ENCODE measurements at places on chromosomes 3 and 15.

- no peak for DNase-seq
These were observed 264.7 kb upstream of the KCNH8 start for GRCh38 chr3:18883571-18883970.

GRCh38 chr15:85444122-85444745, 63.8 kb downstream of the AKAP13 start:
- DNase-seq: peak; percentile 53

- DNase-seq: no peak
These were observed 25.3 kb downstream of the AVEN start for GRCh38 chr15:34013746-34014145.

GRCh38 chr3:105253225-105253624, 113.5 kb upstream of the ALCAM start:
- DNase-seq: peak; percentile 81

DNA sequence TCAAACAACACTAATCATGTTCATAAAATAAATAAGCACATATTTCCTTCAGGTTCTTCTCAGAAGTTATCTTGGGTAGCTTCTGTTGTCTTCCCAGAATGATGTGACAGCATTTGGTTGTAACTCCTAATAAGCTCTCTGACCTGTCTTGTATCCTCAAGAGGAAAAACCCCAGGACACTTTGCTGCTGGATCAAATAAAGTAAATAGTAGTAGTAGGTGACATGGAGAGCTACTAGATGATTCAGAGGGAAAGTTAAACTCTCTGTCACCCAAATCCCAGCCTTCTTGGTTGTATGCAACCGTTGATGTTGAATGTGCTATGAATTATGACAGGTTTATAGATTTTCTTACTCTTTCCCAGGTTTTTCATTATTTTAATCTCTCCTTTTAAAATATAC, 143.0 kb downstream of the ARPP21 start:
- no peak for DNase-seq

DNA sequence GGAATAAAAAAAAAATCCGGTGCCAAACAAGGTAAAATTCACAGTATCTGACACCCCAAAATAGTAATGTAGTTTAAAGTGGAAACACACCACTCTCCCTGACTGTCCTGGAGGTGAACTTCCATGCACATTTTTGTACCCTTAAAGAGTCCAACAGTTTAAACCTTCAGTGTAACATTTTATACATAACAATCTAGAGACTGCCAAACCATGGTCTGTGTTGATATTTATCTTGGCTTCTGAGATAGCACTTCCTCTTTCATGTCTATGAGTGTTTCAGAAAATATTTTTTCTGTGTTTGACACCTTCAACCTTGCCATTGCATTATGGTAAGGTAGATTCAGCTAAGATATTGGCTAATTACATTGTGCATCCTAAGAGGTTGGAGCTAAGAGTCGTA, 13.9 kb downstream of the TMEM45A start:
- no peak for DNase-seq

DNA sequence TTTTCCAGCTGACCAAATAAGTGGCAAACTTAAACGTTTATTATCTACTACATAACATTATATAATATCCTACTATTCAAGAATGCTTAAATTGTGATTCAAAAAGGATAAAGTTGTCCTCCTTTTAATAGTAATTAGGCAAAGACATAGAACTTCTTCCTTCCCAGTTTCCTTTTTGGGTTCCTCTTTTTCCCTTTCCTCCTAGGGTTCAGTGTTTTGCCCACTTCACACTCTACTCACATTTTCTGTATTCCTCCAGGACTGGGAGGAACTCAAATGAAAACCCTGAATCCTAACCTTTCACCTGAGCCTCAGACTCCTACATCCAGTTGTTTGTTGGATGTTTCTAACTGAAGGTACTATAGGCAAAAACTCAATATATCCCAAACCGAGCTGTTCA, 132.5 kb downstream of the PEAK1 start:
- DNase-seq: no peak

- DNase-seq: peak; percentile 59
These were observed 79.2 kb downstream of the SAMMSON start for GRCh38 chr3:70078778-70079177.

- DNase-seq: no peak
These were observed 1237.5 kb downstream of the ZPLD1 start for GRCh38 chr3:103672346-103672745.

DNA sequence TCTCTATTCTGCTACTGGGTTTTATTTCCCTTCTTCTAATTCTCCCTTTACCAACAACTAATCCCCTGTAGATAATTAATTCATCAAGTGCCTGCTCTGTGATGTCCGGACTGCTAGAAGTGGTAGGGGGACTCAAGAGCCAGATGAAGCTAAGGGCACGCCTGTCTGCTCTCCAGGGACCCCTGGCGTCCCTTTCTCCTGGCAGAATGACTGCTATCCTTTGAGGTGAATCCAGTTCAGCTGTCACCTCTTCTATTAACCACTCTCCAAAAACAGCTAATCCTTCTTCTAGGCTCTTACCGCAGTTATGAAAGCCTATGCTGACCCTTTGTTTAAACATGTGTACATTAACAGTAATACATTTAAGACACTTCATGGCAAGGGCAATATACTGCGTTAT, 1.4 kb upstream of the CHRNA7 start:
- no peak for DNase-seq

GRCh38 chr15:67100124-67100791, 34.9 kb downstream of the SMAD3 start:
- DNase-seq: no peak

DNA sequence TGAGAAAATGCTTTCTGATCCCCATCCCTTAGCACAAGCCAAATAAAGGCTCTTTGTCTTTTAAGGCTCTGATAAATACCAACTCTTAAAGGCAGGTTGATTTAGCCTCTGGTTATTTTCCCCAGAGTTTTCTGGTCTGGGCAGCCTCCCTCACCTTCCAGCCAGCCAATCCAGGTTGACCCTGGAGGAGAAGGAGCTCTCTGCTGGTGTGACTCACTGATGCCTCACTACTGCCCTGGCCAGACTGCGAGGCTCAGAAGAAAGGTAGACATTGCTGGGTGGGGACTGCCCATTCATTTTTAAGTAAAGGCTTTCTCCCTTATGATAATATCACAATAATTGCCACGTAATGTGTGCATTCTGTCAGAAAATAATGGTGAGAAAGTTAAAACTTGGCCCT, 37.1 kb downstream of the SLCO3A1 start:
- no peak for DNase-seq

DNA sequence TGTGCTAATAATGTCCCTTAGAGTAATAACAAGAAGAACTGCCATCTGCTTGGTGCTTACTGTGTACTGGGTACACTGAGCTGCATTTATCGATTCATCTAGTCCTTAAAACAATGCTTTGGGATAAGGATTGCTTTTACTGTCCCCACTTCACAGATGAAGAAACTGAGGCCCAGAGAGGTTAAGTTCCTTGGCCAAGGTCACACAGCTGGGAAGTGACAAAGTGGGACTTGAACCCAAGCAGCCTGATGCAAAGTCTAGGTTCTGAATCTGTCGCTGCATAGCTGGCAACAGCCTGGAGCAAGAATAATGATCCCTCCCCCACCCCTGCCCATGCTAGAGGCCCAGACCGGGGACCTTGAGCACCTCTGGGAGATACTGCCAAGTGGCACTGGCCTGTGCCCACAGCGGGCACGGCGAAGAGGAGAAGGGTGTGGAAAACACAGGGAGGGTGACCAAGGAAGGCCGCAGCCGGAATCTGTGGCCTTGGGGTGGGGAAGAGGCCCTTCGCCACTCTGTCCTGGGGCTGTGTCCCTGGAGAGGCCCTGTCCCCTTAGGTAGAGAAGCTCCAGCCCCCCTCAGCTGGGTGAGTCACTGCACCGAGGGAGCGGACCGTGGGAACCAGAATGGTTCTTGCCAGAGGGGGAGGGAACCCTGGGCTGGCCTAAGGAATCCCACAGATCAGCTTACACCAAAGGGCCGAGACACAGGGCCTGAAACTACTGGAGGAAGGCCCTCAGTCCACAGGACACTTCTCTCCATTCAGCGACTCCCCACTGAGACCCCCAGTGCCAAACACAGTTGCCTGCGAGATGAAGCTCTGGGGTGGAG, 3.5 kb downstream of the PLXND1 start:
- DNase-seq: peak; percentile 86

- peak; percentile 56 for DNase-seq
These were observed 238.2 kb downstream of the GREM1 start for GRCh38 chr15:32956006-32956405.

- DNase-seq: no peak
These were observed 63.6 kb upstream of the THBS1 start for GRCh38 chr15:39517122-39517855.

DNA sequence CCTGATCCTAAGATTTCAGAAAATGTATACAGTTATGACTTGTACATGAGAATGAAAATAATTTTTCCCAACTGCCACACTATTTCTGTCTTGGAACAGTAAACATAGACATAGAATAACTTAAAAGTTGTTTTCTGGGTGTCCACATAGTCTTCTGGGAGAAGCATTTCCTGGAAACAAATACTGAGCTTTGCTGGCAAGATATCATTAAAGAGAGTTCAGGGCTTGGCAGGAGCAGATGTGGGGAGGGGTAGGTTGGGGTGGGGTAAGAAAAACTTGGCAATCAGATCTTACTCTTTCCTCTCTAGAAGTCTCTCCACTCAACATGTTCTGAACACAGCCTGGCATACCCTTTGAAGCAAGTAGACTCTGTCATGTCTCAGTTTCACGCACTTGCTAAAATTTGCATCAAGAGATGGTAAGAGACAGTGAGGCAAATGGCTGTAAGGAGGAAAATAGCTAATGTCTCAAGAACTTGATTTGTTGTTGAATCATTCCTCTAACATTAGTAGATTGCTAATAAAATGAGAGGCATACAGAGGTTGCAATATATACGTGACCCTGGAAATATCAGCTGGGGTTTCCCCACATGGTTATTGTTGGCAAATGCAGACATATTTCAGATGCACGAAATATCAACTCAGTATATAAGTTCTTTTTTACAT, 27.3 kb upstream of the ABI3BP start:
- peak; percentile 33 for DNase-seq

GRCh38 chr3:16318176-16318575, 53.2 kb downstream of the OXNAD1 start:
- peak; percentile 74 for DNase-seq

GRCh38 chr3:22265403-22265802, 514.4 kb upstream of the ZNF385D start:
- no peak for DNase-seq

- no peak for DNase-seq
These were observed 85.8 kb downstream of the KCNAB1 start for GRCh38 chr3:156206157-156206556.

DNA sequence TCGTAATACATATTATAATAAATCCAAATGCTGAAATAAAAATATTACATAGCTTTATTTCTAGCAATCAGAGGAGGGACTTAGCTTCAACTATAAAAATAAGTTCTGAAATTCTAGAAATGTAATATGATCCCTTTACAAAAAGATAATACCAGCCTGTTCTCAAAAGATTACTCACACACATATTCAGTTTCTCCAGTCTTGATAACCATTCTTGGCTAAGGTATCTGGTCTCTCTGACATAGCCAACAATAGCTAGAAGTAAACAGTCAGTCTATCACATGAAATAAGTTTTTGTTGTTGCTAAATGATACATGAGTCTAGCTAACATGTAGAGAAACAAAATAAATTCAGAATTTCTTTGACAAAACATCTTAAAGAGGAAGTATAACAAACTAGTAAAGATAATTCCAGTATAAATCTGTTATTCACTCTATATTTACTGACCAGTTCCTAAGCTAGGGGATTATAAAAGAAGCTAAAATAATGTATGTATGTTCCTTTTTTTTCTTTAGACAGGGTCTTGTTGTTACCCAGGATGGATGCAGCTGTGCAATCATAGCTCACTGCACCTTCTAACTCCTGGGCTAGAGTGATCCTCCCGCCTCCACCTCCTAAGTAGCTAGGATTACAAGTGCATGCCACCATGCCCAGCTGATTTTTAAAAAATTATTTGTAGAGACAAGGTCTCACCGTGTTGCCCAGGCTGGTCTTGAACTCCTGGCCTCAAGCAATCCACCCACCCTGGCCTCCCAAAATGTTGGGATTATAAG, 170.6 kb downstream of the TBL1XR1 start:
- DNase-seq: no peak

DNA sequence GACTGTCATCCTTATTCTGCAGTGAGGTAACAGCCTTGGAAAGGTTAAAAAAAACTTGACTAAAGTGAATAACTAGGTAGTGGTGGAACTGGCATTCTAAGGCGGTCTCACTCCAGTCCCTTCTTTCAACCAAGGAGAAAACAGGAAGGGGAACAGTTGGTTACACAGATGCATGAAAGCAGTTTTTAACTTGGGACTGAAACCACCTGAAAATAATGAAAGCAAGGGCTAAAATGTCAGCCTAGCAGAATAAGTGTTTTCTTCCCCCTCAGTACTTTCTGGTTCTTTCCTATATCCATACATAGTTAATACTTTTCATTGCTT, 748 bp upstream of the AVEN start:
- no peak for DNase-seq

- DNase-seq: no peak
These were observed 7.4 kb downstream of the ZXDC start for GRCh38 chr3:126468028-126468891.

GRCh38 chr3:27708250-27708649, 13.9 kb downstream of the EOMES start:
- DNase-seq: no peak

DNA sequence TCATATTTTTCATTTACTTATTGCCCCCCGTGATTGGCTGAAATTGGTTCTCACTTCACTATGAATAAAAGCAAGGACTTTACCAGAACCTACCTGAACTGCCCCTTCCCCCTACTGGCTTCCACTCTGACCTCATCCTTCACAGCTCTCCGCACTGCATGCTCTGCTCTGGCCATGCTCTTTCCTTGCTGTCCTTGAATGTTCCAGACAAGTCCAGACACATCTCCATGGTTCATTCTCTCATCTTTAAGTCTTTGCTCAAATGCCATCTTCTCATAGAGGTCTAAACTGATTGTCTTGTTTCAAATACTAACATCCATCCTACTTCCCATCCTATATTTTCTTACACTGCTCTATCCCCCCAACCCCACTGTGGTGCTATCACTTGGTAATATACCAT, 129.4 kb downstream of the CHST2 start:
- no peak for DNase-seq

DNA sequence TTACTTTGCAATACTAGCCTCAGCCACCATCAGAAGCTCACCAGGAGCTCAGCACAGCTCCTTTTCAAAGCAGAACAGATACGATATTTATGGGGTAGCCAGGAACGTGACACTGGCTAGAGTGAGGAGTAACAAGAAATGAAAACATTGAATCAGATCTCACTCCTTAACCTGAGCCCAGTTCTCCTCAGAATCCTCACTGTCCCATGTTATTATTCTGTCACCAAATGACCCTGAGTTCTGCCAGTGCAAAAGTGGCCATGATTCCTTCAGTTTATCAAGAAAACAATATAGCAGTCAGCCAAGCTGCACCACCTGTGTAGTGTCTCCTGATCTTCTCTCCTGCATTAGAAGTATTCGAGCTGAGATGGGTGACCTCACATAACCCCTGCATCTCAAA, 956.7 kb downstream of the TUSC7 start:
- DNase-seq: no peak
